Fibroblast of skin of right quadriceps (primary cell): ENCODE measurements at places on chromosomes 12 and 14.

- DNase-seq: no peak
These were observed 64.3 kb downstream of the APOBEC1 start for GRCh38 chr12:7601406-7601805.

GRCh38 chr12:64120568-64120967 is 101.5 kb downstream of the KICS2 start:
- DNase-seq: no peak

- DNase-seq: peak; percentile 86
These were observed 1.7 kb upstream of the FLRT2 start for GRCh38 chr14:85528080-85528896.

- no peak for DNase-seq
These were observed 138.5 kb downstream of the ANO6 start for GRCh38 chr12:45354399-45354798.

GRCh38 chr12:81757731-81758365 is 1.3 kb downstream of the PPFIA2 start:
- no peak for DNase-seq

DNA sequence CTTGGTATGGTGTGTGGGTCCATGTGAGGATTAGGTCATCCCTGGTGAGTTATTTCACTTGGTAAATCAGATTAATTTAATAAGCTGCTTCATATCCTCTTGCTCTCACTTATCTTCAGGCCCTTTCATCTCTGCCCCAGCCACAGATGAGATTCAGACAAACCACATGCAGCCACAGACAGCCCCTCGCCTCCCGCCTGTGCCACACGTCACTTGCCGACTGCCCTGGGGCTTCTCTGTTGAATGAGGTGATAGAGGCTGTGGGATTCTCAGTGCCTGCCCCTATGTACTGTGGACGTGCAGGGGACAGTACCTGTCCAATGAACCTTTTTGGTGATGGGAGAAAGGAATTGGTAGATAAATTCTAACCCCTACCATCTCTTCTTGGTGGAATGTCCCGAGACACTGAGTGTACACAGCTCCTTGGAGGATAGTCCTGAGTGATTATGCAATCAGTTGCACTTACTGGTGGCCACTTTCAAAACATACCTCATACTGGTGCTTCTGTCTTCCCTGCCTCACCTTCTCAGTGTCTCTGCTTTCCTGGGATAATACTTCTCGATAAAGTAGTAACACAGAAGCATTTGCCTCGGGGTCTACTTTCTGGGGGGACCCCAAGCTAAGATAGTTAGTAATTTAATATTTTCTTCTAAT is 248.7 kb downstream of the TTC6 start:
- no peak for DNase-seq

DNA sequence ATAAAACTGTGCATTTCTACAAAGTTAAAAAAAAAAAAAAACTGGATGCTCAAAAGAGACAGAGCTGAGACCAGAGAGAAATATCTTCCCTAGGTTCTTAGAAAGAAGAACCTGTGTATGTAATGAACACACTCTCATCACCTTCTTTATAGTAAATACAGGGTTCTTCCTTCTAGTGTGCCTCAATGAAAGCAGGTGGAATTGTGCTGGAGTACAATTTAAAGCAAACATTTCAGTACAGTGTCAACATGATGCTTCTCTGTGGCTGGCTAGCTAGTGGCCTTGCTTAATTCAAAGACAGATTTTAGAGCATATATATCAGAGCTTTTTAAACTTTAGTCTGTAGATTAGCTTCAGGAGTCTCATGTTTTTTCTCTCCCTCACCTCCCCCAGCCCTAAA is 249.8 kb upstream of the ARHGAP5 start:
- no peak for DNase-seq

GRCh38 chr12:42982828-42983227 is 393.3 kb upstream of the PRICKLE1 start:
- DNase-seq: no peak

DNA sequence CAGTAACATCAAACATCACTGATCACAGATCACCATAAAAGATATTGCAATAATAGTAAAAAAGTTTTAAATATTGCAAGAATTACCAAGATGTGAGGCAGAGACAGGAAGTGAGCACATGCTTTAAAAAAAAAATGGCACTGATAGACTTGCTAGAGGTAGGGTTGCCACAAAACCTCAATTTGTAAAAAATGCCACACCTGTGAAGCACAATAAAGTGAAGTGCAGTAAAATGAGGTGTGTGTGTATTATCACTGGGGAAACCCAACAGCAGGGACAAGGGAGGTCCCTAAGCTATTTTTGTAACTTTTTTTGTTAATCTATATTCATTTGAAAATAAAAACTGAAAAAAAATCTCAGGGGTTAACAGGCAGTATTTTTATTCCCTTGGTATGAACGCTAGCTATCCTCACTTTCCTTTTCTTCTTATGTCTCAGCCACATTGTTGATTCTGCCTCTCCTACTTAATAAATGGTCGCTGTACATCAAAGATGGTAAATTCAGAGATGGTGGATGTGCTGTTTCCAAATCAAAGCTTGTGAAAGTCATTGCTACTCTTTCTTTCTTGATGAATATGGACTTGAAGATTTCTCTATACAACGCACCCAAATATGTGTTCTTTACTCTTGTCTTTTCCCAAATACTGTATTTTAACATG is 14.0 kb upstream of the KLRD1 start:
- no peak for DNase-seq

- DNase-seq: no peak
These were observed 886.2 kb downstream of the DIO2 start for GRCh38 chr14:79325071-79325470.

- DNase-seq: peak; percentile 53
These were observed 67.7 kb upstream of the DCN start for GRCh38 chr12:91250273-91250665.

- no peak for DNase-seq
These were observed 30.5 kb upstream of the CSRP2 start for GRCh38 chr12:76909290-76909689.

DNA sequence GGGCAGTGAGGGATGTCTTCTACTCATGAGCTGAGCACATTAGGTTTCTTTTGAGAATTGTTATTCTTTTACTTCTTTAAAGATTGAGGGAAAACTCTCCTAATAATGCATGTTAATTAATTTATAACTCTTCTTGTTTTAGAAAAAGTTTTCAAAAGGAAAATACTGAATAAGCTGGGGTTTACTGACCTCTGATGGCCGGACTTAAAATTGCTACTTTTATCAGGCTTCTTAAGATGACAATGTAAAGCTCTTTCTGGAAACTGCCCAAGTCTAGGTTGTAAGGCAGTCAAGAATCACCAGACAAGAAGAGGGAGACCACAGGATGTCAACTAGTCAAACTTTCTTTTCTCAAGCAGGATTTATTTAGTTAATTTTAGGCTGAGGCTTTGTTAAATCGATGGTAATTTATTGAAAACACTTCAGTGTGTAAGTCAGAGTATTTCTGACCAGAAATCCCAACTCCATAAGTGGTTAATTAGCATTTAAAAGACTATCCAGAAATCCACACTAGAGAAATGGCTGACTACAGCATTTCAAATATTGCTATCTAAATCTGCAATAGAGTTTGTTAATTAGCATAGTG is 82.1 kb downstream of the AVPR1A start:
- DNase-seq: peak; percentile 74

GRCh38 chr12:117166107-117166506 is 24.2 kb downstream of the FBXO21 start:
- DNase-seq: no peak

GRCh38 chr12:92145481-92145730 is 240 bp downstream of the BTG1 start:
- DNase-seq: no peak

- no peak for DNase-seq
These were observed 58.6 kb upstream of the PARP11 start for GRCh38 chr12:3931776-3932175.

GRCh38 chr14:75654127-75654732 is 6.4 kb downstream of the ERG28 start:
- peak; percentile 48 for DNase-seq

DNA sequence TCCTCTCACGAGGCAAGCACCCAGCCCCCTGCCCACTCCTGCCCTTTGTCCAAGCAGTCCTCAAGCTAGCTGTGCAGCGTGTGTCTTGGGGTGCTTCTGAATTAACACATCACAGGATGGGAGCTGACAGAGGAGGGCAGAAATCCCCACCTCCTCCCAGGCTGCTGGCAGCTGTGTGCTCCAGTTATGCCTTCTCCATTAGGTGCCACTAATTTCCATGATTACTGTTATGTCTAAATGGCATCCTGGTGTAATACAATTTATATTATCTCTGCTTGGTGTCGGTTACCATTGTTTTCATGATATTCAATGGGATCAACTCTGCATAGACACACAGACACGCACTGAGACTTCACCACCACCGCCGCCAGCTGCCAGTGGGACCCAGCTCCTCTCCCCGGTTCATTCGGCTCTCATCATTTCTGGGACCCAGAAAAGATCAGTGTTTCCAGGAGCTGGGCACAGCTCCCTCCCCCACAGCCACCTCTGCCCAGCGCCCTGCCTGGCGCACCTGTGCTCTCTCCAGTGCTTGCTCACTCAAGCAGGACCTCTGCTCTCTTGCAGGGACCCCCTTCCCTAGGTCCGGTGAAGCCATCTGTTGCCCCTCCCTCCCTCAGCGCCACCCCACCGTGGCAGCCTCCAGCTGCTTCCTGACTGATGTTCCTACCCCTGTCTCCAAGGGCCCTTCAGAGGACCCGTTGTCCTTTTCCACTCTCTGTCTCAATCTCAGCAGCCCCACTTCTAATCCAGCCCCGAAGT is 167.5 kb upstream of the FKBP4 start:
- DNase-seq: no peak

DNA sequence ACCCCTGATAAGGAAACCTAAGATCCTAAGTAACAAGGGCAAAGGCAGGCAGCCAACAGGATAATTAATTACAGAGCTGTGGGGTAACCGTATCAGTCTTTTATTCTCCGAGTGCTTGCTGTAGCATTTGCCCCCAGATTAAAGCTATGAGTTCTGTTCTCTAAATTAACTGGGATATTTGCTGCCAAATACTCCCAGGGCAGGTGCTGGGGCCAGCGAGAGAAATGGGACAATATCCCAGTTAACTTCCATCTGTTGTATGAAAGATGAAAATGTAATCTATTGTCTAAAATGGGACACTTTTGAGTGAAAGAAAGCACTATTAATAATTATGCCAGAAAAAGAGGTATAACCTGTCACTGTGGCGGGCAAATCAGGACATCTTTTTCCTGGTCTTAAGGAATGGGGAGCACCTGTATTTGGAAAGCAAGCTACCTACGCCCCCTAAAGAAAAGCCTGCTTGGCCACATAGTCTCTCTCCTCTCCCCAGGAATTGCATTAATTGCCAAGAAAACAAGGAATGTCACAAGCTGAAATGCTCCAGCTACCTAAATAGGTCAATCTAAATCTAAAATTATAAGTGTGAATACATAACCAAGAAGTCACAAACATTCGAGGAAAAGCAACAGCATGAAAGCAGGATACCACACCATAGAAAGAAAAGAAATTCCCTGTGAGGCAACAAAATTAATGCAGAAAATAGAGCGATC is 26.7 kb upstream of the CFAP54 start:
- no peak for DNase-seq

GRCh38 chr14:81676879-81677278 is 143.2 kb upstream of the SEL1L start:
- DNase-seq: no peak

DNA sequence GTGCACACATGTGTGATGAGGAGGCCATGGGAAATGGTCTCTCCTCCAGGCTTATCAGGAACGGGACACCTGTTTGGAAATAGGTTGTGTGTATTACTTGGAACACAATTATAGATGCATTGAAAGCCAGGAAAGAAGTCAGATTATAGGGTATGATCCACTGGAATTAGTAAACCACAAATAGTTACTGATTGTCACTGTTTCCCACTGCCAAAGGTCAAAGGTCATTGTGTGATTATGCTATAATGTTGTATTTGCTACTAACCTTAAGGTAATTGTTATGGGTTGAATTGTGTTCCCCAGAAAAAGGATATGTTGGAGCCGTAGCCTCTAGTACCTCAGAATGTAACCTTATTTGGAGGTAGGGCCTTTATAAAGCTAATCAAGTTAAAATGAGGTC is 129.9 kb upstream of the FBXO33 start:
- no peak for DNase-seq

DNA sequence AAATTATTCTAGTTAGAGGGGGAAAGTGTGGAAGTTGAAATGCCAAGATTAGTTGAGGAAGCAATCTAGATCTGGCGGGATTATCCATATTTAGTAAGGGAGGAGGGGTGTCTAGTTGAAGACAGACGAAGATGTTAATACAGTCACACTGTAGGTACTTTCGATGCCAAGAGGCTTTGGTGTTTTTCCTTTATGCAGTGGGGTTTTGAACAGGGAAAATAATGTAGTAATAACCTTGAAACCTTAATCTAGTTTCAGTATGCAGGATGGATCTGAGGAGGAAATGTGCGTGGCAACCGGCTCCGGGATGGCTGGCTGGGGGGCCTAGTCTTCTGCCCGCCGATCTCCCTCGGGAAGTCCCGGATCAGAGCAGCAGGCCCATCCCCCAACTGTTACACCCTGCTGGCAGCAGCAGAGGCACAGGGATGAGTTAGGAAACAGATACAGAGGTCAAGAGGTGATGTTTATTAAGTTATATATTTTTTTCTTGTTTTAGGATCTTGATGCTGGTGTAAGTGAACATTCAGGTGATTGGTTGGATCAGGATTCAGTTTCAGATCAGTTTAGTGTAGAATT is 27.4 kb downstream of the MDM2 start:
- DNase-seq: no peak

GRCh38 chr14:34931206-34931605 is 51.6 kb upstream of the SRP54 start:
- no peak for DNase-seq

DNA sequence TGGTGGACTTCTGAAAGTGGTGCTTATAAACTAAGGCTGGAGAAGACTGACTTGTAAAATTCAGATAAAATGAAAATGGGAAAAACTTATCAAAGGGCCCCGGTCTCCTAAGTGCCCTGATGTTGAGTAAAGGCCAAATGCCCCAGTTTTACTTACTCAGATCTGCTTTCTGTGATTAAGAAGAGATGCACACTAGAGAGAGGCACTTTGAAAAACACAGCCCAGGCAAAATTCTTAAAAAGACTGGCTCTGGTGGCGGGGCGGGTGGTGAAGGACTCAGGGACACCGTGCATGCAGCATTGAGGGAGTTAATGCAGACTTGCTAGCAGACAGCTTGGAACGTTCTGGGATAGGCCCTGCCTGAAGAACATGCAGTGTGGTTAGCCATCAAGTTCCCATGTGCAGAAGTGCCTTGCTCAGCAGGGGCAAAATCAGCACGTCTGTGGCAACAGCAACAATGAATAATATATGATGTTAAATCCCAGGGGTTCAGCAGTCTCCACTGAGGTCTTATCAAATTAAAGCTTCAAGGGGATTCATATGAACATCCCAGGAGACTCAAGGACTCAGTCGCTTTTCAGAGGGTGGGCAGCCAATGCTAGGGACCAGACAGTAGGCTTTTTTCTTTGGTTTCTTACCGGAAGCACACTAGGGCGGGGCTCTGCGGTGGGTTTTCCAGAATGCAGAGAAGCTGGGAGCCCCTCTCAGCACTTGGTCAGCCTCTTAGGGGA is 105.0 kb downstream of the DAD1 start:
- DNase-seq: peak; percentile 52

DNA sequence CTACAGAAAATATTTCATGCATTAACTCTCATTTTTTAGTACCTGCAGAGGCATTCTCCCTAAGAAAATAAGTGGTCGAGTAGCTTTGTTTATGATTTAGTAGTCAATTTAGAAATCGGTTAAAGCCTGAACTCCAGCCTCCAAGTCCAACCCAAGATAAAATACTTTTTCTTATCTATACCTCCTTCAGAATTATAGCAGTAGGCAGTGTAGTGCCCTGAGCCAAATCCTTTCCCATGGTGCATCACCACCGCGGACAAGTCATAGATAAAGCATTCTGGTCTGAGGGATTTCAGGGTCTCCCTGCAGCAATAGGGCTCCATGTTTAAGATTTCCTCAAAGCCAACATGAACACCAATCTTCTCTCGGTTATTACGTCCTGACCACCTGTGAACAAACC is 30.5 kb downstream of the USP44 start:
- no peak for DNase-seq
